ENCODE measurements at places on chromosomes 5 and 9.
A peak's percentile ranks its signal among the peaks of the same experiment; 100 is the strongest.

GRCh38 chr5:84327591-84327990, 57.1 kb downstream of the EDIL3 start:
- no peak for DNase-seq

DNA sequence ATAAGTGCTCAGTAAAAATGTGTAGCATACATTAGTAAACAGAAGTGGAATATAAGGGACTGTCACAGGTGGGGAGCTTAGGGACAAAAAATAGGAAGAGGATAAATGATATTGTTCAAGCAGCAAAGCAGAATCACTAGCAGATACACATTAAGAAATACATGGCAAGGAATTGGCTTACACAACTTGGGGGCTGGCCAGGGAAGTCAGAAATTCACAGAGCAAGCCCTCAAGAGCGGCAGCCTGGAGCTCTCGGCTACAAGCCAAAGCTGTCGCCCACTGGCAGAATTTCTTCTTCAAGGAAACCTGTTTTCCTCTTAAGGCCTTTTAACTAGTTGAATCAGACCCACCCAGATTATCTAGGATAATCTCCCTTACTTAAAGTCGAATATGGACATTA, 73.0 kb upstream of the SMIM23 start:
- no peak for DNase-seq

- no peak for DNase-seq
These were observed 124.4 kb upstream of the COL5A1 start for GRCh38 chr9:134517069-134517680.

DNA sequence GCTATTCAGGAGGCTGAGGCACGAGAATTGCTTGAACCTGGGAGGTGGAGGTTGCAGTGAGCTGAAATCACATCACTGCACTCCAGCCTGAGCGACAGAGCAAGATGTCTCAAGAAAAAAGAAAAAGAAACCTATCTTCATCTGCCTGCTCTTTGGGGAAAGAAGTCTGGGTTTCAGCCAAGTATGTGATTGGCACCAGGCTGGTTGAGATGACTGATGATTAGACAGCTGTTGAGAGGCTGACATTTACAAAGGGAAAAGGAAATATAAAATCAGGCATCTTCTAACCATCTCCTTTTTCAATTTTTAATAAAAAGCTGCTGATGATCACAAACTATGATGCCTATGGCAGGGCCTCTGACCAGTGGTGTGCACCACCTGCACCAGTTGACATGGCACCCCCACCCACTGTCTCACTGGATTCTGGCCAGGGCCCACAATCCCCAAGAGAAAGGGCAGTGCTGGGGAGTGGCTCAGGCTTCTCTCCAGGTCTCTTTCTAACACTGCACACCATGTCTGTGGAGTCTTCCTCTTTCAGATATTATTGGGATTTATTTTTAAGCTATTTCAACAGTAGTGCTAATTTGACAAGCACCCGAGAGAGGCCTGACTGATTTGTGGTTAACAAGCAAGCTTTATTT, 17.2 kb upstream of the C5orf15 start:
- DNase-seq, result no peak

GRCh38 chr5:172452398-172453205, 1.7 kb downstream of the SH3PXD2B start:
- DNase-seq, result no peak

DNA sequence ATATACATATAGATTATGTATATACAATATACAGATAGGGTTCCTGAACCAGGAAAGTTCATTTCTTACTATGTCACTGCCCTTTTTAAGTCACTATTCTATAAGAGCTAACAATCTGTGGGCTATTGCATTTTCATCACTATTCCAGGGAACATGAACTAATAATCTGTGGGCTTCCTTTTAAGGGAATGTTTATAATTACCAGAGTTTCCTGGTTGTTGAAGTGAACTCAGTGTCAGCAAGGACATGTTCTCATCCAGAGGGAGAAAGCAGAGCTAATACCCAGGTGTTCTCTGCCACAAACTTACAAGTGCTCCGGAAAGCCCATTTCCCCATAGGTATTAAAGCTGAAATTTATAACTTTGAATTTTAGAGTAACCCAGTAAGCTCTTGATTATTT, 69.6 kb downstream of the CWC27 start:
- no peak for DNase-seq

GRCh38 chr5:56313004-56313531, 79.9 kb upstream of the ANKRD55 start:
- DNase-seq, result no peak

DNA sequence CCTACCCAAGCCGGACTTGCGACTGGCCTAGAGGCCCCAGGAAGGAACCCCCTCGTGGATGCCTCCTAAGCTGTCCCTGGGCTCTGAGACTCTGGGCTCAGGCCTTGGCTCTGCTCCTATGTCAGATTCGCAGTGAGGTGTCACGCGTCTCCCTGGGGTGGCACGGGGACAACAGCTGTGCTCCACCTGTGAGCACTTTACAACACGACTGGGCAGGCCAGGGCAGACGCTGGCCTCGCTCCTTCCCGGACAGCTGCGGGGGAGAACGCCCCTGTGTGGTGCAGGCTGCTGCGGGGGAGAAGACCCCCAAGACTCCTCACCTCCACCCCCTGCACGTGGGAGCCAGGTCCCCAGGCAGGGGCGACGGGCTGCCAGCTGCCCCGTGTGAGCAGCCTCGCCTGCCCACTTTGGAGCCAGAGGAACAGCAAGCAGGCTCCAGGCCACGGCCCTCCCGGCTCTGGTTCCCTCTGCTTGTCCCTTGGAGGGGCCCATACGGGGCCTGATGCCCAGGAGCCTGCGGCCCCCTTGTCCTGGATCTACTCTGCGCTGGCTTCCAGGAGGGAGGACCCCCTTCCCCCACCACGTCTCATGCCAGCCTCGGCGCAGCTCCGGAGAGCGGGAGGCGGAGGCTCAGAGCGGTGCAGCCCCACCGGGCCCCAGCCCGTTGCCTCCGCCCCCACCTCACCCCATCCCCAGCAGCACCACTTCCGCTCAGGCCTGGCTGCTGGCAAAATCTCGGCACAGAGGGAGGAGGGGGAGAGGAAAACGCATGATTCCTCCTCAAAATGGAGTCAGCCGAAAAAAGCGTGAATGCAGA, 36.0 kb downstream of the SARDH start:
- peak; percentile 42 for DNase-seq

GRCh38 chr5:126664586-126664985, 63.8 kb downstream of the PHAX start:
- no peak for DNase-seq

- DNase-seq, result no peak
These were observed 2.2 kb downstream of the UNC5A start for GRCh38 chr5:176812269-176813259.

DNA sequence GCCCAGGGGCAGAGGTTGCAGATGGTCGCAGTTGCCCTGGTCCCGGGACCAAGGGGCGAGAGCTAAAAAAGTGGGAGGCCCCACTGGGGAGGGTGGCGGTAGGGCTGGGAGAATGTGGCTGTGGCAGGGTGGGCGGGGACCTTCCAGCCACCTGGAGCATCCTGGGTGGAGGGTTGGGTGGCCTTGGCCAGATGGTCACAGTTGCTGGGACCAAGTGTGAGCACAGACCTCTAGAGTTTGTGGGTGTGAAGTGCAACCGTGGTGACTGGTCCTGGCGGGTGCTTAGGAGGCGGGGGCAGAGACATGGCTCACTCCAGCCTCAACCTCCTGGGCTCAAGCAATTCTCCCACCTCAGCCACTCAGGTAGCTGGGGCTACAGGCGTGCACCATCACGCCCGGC, 5.7 kb upstream of the TRAF2 start:
- DNase-seq, result no peak

DNA sequence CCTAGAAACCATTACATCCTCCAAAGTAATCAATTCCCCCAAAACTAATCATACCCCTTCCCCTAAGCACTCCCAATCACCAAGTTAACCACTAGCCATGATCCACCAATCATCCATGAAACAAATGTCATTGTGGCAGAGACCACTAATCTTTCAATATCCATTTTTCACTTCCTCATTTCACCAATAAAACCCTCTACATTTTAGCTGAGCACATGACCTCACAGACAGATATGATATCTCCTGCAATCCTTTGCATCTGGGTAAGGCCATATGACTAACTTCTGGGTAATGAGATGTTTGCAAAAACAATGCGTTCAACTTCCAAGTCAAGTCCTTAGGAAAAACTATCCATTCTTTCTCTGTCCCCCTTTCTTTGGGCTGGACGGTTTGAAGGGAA, 20.7 kb downstream of the OR2S2 start:
- DNase-seq, result no peak
